ENCODE measurements at places on chromosomes 5 and 9.

DNA sequence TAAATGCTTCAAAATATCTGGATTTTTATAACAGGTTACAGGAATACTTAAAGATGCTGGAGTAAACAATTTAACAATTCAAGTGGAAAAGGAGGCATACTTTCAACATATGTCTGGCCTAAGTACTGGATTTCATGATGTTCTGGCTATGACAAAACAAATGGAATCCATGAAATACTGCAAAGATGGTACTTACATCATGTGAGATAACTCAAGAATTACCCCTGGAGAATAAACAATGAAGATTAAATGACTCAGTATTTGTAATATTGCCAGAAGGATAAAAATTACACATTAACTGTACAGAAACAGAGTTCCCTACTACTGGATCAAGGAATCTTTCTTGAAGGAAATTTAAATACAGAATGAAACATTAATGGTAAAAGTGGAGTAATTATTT, 35.6 kb downstream of the SLC30A5 start:
- DNase-seq: peak; percentile 56

- DNase-seq: no peak
These were observed 13.7 kb downstream of the SMC2 start for GRCh38 chr9:104107799-104108198.

GRCh38 chr5:2492476-2492875, 259.0 kb downstream of the IRX2 start:
- no peak for DNase-seq

- DNase-seq: no peak
These were observed 220.7 kb upstream of the IL12B start for GRCh38 chr5:159550951-159551350.

DNA sequence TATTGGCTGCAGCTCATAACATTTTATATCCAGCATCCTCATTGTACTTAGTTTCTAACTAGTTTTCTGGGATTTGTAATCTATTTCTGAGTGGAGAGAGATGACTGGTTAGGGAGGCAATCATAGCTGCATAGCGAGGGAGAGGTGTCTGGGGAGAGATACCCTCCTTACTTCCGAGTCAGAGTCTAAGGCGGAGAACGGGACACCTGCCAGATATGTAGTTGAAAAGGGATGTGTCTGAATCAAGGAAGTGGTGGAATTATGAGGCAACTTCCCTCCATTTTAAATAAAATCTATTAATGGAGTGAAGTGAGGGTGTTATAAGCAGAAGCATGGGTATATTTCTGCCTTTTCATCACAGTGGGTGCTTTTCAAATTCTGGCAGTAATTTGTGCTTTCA, 126.5 kb downstream of the MAST4 start:
- DNase-seq: no peak

DNA sequence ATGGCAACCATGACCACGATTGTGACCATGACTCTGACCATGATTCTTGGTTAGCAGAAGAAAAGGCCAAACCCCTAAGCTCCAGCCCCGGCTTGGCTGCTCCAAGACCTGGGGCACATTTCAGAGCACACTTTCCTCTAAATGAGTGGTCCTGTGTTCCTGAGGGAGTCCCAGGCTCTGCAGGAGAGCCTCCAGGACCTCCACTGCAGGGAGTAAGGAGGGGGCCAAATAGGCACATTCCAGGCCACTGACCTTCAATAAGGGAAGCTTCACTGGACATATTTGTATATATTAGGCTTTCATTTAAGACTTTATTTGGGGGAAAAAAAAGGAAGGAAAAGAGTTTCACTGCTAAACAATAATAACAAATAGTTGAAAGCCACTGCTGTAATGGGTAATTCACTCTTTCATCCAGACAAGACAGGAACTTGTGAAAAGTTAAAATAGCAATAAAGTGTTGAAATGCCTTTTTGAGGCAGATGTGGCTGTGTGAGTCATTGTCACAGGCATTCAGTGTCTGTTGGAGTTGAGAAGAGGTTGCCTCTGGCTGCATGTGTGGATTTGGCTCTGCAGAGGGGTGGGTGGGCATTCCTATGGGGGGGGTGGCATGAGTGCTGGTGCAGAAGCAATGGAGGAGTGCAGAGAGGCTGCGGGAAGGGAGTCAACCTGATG, 63.9 kb upstream of the TGFBR1 start:
- DNase-seq: no peak

- no peak for DNase-seq
These were observed 146.1 kb upstream of the OTULINL start for GRCh38 chr5:14435481-14435880.

GRCh38 chr9:739362-739761, 102.1 kb upstream of the DMRT1 start:
- no peak for DNase-seq

GRCh38 chr5:34740389-34740806, 84.3 kb downstream of the RAI14 start:
- DNase-seq: no peak

GRCh38 chr9:99002706-99003105, 59.0 kb downstream of the COL15A1 start:
- DNase-seq: no peak

- DNase-seq: no peak
These were observed 749.8 kb upstream of the CDH9 start for GRCh38 chr5:27788184-27788583.

GRCh38 chr5:168624850-168625364, 45.7 kb upstream of the PANK3 start:
- no peak for DNase-seq

DNA sequence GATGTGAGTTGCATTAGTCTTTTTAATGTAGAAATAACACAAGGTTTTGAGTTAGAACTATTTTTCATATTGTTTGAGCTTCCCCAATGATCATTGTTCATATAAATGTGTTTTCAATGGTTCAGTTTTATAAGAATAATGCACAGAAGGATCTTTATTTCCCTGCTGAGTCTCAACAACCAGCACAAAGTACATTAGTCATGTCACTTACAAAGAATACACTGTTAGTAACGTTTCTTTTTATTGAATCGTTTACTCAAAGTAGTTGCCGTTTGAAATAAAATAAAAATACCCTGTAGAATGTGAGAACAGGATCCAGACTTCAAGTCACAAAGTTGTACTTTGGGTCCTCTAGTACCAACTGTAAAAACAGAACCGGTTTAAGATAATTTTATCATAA, 41.5 kb downstream of the ERCC8 start:
- no peak for DNase-seq

DNA sequence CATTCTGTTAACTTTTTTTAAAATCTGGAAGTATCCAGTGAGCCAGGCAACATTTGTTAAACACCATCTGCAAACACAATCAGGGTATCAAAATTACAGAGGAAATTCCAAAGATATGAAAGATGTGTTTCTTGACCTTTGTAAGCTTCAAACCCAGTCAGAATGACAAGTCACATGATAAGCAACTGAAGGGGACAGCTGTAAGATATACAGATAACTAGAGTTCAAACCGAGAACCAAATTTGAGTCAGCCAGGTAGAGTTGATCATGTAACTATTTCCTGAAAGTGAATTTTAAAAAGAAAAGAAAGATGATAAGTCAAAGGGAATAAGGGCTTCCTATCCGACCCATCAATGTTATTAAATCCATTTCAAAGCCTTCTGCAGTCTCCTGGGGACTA, 196.2 kb downstream of the DEPDC1B start:
- DNase-seq: no peak

DNA sequence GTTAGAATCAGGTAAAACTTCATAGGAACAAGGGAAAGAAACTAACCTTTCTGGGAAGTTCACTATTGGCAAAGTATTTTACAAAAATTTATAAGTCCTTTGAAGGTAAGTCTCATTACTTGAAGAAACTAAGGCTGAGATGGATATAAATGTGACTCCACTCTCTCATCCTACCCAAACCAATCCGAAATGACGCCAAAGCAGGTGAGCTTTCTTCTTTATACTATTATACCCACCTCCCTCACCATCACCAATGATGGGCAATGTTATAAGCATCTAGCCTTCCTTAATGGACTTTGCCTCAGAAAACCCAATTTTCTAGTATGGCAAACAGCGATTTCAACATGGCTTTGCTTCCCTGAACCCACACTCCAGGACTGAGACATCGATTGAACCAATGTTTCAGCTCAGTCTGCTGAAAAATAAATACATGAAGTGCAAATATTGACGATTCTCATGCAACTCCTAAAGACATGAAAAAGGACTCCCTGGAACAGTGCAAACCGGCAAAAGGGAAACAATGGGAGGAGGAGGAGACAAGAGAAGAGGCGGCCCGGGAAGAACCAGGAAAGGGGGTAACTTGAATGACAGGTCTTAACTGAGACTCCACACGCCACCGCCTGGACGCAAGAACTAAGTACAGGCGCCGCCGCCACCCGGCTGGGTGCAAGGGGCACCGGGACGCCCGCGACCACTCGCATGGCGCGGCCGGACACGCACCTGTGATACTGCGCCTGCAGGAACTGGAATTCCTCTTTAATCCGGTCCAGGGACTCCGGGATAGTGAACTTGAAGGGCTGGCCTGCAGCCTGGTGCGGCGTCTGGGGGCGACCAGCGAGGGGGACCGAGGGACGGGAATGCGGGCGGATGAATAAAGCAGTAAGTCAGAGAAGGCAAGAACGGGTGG, 2.5 kb downstream of the TLE1 start:
- DNase-seq: peak; percentile 90

- no peak for DNase-seq
These were observed 1230.6 kb upstream of the NUDT12 start for GRCh38 chr5:104793031-104793754.

DNA sequence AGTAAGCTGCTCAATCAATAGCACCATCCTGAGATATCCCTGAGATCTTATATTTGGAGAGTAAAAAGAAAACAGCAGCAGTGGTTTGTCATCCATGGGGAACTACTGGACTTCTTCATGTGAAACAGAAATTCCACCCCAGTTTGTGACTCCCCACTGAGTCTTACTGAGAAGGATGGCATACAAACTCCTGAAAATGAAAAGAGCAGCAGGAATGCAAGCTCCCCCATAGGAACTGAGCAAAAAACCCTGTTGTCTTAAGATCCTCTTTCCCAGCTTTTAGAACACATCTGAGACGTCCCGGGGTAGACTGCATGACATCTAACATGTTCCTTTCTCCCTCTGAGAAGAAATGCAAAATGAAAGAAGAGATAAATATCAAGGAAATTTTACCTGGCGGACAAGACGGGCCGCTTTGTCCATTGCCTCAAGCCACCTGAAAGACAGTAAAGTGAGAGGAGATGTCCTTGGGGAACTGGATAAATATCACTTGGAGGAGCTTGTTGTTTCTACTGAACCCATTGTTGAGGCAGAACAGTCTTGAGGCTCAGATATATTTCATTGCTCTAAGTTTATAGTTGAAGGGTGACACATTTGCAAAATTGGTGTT, 117.1 kb downstream of the NUDT12 start:
- DNase-seq: no peak

- no peak for DNase-seq
These were observed 55.4 kb downstream of the COL27A1 start for GRCh38 chr9:114210691-114211276.

- peak; percentile 70 for DNase-seq
These were observed 1.8 kb downstream of the TRIM7 start for GRCh38 chr5:181203093-181203711.

- DNase-seq: peak; percentile 74
These were observed 173.9 kb downstream of the HSPA4 start for GRCh38 chr5:133225671-133226152.

DNA sequence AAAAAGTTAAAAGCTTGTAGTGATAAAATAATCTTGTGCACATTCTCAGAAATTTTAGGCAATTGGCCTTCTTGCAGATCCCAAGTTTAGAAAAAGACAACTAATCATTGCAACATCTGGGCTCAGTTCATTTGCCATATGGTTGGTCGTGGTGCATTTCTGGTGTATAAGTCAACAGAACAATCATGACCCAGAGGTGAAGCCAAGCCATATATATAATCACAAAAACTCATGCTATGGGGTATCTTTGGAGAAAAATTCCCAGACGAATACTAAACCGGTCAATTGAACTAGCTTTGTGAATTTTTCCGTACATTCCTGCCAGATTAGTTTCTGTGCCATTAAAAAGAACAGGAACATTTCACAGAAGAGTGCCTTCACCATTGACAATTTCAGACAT, 50.3 kb downstream of the FYB1 start:
- no peak for DNase-seq

DNA sequence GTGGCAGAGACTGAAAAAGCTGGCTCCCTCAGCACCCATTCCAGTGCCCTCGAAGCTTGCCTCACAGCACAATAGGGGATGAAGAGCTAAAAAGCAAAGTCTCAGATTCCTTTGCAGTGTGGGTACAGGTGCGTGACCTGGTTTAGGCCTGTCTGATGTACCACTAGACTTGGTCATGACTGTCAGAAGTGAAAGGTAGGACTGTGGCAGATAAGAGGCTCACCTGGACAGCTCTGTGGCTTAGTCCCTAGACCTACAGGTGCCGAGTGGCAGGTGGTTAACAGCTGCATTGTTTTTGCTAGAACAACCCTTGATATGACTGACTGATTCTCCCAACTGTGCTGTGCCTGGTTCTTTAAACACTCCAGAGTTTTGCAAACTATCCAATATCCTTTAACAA, 14.7 kb upstream of the SFXN1 start:
- DNase-seq: no peak

DNA sequence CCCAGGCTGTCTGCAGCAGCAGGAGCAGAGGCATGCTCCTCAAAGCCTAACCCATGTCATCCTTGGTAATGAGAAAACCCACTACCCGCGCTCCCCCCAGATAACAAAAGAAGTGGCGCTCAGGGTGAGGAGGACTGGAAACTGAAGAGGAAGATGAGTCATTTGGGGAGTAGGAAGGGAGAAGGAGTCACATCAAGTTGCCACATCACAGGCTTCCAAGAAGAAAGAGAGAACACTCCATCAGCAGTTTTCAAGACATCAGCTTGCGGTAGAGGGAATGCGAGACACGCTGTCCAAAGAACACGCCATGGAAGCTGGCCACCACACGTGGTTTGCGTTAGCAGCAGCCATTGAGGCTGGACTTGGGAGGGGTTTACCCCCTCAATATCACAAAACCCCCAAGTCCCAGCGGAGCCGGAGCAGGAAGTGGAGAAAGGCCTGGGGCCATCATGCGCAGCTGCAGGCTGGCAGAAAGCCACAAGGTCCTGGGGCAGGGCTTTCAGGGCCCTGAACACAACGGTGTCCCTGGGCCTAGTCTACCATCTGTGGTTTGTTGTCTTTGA, 41.5 kb downstream of the SH3PXD2B start:
- DNase-seq: peak; percentile 75

GRCh38 chr9:98755006-98755618, 41.2 kb downstream of the ANKS6 start:
- no peak for DNase-seq

DNA sequence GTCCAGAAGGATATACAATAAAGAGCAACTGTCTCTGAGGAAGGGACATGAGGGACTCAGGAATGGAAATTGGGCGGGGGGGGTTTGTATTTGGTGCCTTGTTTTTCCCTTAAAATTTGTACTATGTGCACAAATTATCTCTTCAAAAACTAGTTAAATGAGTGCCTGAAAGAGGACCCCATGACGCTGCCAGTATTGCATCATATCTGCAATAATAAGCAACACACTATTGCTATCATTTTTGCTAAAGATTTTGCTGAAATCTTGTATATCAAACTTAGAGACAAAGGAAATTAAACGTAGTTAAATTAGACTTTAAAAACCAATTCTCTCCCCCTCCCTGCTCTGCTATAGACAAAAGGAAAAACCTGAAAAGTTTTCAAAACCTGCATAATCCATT, 89.7 kb upstream of the SLC30A5 start:
- DNase-seq: no peak

Measured in RWPE1 (cell line).